ENCODE measurements at places on chromosomes 3 and 15. TPM values are rescaled to one million over a fixed set of nuclear protein-coding genes. Genes with fewer than 3 reads are reported as not detected.

GRCh38 chr15:99315636-99316035, 64.4 kb downstream of the LRRC28 start:
- no peak for DNase-seq

The RFC4 gene
- 20.7 TPM for polyA plus RNA-seq

DNA sequence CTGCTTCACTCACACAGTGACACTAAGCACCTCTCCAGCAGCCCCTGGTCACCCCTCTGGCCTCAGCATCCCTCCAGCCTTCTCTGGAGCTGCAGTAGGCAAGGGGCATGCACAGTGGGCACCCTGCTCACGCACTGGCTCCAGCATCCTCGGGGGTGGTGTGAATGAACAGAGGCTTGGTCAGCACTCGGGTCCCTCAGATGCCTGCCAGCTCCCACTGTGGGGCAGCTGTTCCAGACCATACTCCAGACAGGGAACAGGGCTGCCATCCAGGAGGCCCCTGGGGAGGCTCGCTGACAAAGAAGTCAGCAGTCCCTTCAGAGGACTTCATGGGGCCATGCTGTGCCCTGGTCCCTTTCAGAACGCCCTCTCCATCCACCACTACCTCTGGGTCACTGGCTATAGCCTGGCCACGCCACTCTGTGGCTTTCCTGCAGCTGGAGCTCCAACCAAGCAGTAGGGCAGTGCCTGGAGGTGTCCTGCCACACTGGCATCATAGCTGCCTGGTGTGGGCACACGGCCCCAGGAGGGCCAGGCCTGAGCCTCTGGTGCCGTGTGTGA, 26.3 kb downstream of the ALS2CL start:
- no peak for DNase-seq

The SEMA6D gene
- polyA plus RNA-seq: 56.4 TPM

DNA sequence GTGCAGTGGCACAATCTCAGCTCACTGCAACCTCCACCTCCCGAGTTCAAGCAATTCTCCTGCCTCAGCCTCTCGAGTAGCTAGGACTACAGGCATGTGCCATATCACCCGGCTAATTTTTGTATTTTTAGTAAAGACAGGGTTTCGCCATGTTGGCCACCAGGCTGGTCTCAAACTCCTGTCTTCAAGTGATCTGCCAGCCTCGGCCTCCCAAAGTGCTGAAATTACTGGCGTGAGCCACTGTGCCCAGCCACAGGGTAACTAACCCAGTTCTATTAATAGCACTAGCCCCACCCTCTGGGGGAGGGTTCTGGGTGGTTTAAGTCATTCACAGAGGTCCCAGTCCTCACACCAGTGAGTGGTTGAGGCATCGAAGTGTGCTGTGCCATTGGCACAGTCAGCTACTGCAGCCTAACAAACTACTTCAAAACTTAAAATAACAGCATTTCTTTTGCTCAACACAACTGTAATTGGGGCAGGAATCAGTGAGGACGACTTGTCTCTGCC, 44.0 kb downstream of the RHCG start:
- no peak for DNase-seq

GRCh38 chr15:42491539-42492225, 741 bp upstream of the ZNF106 start:
- no peak for DNase-seq

The RAB6B gene
- 9.7 TPM for polyA plus RNA-seq

DNA sequence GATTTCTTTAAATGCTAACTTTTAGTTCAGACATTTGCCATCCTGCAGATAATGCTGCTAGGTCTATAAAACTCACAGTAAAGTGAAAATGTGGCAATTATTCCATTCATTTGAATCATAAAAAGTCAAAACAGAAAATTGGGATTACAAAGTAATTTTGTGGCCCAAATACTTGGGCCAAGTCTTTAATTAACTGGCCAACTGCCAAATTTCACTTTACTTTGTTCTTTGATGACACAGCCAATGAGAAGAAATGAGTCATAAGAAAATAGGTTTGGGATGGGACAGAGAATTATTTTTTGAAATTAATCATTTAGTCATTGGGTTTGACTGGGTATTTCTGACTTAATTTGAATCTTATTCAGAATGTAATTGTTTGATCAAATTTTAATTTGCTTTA, 89.8 kb upstream of the SLC2A2 start:
- no peak for DNase-seq

- no peak for DNase-seq
These were observed 439.1 kb downstream of the SHQ1 start for GRCh38 chr3:72408983-72409779.

The MITF gene
- 9.0 TPM for polyA plus RNA-seq
